ENCODE measurements at places on chromosomes 1 and 21.

DNA sequence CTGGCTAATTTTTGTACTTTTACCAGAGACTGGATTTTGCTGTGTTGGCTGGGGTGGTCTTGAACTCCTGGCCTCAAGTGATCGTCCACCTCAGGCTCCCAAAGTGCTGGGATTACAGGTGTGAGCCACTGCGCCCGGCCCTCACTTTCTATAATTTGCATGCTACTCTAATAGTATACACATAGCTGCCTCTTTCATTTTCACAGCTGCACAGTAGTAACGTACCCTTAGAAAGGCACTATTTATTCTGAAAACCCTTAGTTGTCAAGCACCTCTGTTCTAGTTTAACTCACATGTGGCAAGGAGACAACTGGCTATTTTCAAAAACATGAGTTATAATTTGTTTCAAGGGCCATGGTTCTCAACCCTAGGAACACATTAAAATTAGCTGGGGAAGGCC is 17.2 kb downstream of the TPM3 start:
- DNase-seq = no peak

DNA sequence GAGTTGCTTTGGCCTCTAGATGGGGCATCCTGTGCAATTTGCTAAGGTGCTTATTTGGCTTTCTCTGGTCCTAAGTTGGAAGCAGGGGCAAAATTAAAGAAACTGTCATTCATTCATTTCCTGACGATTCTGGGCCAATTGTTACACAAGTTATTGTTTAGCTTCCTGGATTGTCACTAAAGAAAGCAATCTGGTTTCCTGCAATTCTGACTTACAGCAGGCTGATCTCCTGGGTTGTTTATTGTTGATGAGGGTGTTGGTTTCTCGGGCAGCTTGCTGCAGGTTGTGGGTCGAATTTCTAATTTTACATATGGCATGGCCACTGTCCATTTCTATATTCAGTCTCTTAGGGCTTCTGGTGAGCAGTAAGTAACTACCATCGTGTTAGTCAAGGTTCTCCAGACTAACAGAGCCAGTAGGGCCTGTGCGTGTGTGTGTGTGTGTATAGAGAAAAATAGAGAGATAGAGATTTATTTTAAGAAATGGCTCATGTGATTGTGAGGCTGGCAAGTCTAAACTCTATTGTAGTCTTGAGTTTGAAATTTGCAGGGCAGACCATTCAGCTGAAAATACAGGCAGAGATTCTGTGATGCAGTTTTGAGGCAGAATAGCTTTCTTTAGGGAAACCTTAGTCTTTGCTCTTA is 30.4 kb downstream of the CTH start:
- no peak for DNase-seq

DNA sequence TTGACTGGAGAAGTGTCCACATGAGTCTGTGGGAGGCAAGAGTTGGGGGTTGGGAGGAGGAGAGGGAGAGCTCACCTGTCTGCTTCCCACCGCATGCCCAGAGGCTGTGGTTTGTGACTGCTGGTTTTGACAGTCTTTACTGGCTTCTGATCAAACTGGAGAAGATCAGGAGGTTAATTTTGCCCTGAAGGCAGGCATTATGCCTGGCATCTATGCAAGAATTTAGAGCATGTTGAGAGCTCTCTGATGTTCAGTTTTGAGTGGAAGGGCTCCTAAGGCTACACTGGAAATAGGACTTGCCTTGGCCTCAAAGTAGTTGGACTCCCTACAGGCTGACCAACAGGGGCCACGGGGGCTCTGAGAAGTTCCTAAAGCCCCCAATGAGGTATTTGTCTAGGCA is 101.6 kb downstream of the TLR5 start:
- no peak for DNase-seq

- no peak for DNase-seq
Measured at GRCh38 chr1:183308719-183309118, 109.5 kb downstream of the NMNAT2 start.

DNA sequence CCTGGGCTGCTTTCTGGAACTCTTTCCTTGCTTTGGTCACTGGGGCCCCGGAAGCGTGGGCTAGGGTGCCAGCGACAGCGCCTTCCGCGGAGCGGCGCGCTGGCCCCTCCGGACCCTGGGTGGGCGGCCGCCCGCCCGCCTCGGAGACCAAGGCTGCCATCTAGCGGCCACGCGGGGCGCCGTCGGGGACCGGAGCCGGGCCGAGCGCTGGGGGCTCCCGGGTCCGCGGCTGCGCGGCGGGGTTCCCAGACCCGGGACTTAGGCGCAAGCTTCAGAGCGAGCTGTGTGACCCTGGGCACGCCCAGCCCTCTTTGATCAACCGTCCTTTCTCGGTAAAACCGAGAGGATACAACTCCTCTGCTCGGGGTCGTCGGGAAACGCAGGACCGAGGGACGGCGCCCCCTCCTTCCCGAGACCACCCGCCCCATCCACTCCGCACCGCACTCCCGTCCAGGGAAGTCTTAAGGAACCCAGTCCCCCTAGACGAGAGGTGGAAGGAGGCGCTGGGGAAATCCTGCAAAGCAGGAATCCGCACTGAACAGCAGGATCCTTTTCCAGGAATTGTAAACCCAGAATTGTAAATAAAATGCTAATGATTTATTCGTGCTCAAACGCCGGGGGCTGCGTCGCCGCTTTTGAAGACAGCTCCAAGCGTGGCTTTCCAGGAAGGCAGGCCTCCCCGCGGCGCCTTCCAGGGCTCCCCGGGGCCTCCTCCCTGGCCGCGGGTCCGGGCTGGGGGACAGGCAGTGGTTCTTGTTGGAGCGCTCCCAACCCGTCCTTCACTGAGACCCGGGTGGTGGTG is 41.2 kb downstream of the RRAGC start:
- DNase-seq = no peak

DNA sequence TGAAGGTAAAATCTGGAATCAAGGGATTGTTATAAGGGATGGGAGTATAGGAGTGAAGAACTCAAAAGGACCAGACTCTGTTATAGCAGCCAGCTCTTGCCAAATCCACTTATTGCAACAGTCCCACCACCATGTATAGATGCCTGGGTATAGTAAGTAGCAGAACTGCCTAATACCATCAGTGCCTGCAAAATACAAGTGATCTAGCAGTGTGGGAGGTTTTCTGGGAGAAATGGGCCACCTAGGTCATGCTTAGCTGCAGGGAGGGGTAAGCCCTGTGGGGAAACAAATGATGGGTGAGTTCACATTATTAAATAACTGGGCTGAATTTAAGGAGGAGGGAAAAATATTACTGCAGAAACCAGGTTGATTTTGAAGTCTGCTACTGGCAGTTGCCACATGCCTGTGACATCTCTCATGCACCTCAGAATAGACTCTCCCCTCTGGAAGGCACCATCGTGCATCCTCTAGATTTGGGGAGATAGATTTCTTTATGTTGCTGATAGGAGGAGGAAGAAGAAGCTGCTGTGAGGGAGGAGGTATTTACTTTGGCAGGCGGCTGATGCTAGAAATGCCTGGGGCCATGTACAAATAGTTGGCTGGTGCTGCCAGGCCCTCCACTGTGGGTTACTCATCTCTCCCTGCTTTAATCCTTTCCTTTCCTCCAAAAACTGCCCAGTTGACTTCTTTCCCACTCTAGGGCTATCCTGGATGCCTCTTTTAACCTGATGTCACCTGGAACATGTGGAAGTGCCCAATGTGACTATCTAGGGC is 27.5 kb downstream of the HLX start:
- no peak for DNase-seq

GRCh38 chr1:223328566-223328965 is 35.4 kb downstream of the SUSD4 start:
- no peak for DNase-seq

DNA sequence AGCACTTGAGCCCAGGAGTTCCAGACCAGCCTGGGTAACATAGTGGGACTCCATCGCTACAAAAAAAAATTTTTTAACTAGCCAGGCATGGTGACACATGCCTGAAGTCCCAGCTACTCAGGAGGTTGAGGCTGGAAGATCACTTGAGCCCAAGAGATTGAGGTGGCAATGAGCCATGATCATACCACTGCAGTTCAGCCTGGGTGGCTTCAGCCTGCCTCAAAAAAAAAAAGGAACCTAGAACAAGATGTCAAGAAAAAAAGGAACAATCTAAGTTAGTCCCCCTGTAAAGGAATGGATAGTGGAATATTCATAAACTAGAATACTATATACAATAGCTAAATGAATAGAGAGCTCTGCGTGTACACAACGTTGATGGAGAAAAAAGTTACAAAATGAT is 14.4 kb downstream of the NSL1 start:
- no peak for DNase-seq

- no peak for DNase-seq
Measured at GRCh38 chr1:116308276-116308675, 64.8 kb upstream of the ATP1A1 start.

DNA sequence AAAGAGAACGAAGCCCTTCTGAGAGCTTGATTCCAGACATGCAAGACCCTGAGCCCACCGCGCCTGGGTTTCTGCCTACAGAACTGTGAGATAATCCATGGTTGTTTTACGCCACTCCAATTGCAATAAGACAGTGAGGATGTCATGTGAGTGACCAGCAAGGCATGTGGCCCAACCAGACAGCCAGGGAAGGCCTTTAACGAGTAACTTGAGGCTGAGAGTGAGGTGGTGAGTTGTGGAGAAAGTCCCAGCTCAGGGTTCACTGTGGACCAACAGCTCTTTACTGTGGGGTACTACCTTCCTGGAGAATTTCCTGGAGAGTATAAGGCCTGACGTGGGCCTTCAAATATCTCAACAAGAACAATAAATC is 153.9 kb downstream of the ETS2 start:
- DNase-seq = no peak

Data from Panc1 (cell line).